NCI-H2081 treated with DMSO at 0.1 percent for 48 hours (cell line): ENCODE measurements at places on chromosomes 4 and X.

GRCh38 chrX:153669174-153669890 is 4.3 kb downstream of the PNCK start:
- no peak for DNase-seq

DNA sequence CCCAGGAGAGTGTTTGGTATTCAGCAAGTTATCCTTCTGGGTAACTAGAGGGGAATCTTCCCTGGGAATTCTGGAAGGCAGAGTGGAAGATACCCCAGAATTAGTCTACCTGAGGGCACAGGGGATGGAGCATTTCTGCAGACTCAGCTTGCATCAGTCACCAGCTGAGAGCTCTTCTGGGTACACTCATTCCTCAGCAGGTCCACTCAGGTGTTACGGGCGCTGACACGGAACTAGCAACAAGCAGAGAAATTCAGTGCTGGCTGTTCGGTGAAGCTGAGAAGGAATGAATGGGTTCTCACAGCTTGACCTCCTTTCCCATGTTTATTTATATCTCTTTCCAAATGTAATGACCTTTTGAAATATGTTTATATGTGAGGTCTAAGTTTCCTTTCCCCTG is 106.0 kb upstream of the PNPLA4 start:
- no peak for DNase-seq

DNA sequence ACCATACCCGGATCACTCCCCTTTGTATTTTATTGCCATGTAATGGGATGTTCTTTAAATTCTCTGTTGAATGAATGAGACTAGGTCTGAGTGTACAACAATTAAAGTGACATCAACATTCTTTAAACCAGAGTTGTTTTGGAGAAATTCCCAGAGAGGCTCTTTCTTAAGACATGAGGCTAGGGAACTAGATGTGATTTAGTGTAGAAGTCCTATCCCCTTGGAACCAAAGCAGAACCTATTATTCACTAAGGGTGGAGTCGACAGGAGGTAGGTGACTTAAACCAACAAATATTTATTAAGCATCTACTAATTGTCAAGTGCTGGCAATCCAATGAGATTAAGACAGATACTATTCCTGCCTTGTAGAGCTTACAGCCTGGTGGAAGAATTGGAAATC is 1.7 kb downstream of the EIF1AX start:
- no peak for DNase-seq

- DNase-seq: no peak
Measured at GRCh38 chrX:132677233-132677716, 188.4 kb upstream of the MBNL3 start.
